Skin of body (tissue), 3 donors: ENCODE measurements at places on chromosomes 6 and 20.

- DNase-seq, result no peak
Measured at GRCh38 chr6:27812078-27812804, 100.0 kb downstream of the OR2B2 start.

DNA sequence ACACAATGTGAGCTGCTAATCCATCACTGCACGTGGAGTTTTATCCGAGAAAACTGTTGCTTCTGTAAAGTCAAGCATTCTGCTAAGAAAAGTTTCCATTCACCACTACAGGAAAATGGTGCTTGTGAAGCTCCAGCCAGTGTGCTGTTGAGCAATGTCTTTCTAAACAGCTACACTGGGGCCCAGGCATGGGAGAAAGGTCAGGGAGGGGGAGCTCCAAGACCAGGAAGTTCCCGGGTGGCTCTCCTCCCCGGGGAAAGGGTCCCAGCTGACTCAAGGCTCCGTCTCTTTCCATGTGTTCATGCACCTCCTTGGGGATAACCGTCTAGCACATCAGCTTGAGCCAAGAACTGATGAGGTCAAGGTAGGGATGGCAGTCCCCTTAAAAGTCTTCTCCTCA is 20.5 kb downstream of the RPP40 start:
- no peak for DNase-seq

DNA sequence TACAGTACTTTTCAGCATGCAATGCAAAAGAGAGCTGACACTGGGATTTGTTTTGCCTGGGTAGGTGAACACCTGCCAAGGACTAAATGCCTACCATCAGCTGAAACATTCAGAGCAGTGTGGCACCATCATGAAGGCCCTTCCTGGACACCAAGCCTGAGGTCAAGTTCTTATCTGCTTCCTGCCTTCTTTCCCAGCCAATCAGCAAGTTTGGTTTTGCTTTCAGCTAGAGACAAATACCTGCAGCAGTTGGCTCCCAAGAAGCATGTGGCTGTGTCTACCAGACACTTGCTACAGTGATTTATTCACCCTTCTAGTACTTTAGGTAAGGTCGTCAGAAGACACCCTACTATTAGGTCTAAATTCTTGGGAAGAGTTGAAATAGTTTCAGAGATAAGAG is 112.8 kb downstream of the TBX18 start:
- DNase-seq, result no peak

- no peak for DNase-seq
Measured at GRCh38 chr20:23149623-23150279, 63.6 kb upstream of the CD93 start.

DNA sequence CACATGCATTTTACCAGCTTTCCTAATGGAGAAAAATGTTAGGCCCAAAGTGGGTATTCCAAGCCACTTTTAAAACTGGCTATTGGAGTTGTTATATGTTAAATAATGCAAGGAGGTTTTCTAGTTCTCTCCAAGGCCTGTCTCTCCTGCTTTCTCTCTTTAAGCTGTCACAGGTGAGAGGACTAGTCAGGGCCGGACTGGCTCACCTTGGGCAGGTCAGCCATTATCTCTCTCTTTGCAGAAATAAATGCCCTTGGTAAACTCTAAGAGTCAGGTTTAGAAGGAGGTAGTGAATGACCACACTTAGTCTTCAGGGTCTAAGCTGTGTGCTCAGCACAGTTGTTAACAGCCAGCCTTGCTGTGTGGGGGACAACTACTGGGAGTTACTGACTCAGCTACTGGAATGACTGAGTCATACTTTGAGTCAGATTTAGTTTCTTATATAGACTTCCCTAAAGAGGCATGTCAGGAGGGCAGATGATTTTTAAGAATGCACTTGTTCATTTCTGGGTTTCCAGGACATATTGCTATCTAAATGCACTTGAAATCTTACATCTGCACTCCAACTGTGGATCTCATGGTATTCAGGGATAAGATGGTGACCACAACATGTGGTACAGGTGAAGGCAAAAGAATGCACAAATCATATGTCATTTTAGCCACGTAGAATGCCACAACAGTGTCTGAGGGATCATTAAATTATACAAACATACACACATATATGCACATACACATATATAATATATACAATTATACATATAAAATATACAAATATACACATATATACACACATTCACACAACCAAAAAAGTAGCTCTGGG is 719.4 kb downstream of the EPM2A start:
- no peak for DNase-seq

DNA sequence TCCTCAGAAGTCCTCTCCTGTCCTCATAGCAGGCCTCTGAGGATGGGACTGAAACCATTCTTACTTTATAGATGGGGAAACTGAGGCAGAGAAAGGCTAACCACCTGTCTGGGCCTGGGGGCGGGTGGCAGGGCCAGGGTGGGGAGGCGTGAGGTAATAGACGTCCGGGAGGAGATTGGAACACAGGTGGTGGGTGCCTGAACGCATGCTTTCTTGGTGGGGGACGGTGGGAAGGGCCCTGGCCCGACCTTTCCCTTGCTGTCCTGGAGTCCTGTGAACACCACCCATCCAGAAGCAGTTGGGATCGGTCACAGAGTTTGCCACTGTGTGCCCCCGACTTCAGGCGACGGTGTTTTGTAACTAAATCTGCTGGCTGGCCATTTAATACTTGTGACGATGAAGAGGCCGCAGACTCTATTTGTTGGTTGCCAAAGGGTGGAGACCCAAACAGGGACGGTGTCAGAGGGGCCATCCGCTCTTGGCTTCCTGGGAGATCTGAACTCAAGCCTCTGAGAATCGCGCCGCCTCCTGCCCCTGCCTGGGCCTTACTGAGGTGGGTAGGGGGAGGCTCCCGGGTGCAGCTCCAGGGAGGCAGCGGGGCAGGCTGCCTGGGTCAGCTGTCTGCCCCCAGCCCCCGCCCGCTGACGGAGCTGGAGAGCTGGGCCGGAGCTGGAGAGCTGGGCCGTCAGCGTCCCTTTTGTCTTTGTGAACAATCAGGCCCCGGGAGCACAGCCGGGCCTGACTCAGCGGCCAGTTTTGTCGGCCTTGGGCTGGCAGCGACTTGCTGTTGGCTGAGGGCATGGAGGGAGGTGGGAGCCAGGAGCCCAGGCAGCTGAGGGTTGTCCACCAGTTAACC is 4.1 kb downstream of the RBM38 start:
- no peak for DNase-seq

- no peak for DNase-seq
Measured at GRCh38 chr6:99940582-99940981, 53.4 kb downstream of the MCHR2 start.

GRCh38 chr20:37356961-37357371 is 11.0 kb downstream of the SRC start:
- DNase-seq, result no peak

GRCh38 chr6:75142721-75143120 is 63.1 kb downstream of the COL12A1 start:
- no peak for DNase-seq
